Progenitor cell of endocrine pancreas (in vitro differentiated cells): ENCODE measurements at places on chromosomes 11 and 22.

DNA sequence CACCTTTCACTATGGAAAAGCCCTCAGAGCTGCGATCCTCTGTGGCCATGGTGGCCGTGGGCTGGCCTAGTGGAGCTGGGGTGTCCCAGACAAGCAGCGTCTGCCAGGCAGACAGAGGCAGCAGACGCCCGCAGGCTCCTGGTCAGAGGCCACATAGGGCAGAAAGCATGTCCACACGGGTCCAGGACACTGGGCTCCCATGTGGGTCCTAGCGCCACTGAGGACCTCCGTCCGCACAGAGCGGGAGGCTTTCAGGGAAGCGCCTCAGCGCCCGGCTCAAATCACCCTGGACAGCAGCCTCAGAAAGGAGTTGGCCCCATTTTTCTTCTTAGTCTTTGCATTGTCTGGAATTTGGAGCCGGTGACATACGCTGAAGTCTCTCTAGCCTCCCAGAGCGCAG, 389.7 kb downstream of the BRD1 start:
- DNase-seq = no peak

GRCh38 chr11:72544589-72544988, 110.3 kb upstream of the CLPB start:
- DNase-seq = no peak

- no peak for DNase-seq
Observed at GRCh38 chr11:14331476-14332136, 27.4 kb downstream of the RRAS2 start.

- no peak for DNase-seq
Observed at GRCh38 chr22:17999851-18000250, 24.5 kb downstream of the MICAL3 start.

DNA sequence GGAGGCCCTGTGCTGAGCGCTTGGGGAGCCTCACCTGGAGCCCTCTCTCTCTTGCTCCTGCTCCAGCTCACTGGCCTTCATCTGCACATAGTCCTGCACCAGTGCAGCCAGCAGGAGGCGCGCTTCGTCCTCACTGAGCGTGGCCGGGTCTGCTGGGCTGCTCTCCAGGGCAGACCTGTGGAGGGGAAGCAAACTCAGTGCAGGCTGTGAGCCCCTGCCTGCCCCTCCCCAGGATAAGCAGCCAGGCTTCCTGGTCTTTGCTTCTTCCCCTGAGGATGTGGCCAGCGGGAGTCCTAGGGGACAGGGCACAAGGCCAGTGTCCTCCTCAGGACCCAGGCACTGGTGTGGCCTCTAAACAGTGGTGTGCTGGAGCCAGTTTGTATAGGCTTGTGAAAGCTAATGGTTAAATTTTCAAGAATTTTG, 2.2 kb downstream of the CALCA start:
- DNase-seq = peak; percentile 77

DNA sequence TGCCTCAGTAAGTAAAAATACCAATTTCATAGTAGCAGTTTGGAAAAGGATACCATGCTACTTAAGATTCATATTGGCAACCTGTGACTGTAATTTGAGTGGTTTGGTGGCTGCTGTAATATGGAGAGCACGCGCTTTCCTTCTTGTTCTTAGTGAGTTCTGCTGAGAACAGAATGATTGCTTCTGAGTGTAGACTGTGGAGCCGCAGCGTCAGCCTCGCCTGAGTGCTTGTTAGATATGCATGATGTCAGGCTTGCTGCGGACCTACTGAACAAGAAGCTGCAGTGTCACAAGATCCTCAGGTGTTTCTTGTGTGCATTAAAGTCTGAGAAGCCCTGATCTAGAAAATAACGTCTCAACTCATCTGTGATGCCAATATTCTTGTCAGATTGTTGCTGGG, 143.2 kb downstream of the ARHGAP42 start:
- no peak for DNase-seq

GRCh38 chr22:34879001-34879400, 187.0 kb upstream of the ISX start:
- no peak for DNase-seq

- no peak for DNase-seq
Observed at GRCh38 chr11:35363854-35364780, 55.2 kb downstream of the SLC1A2 start.

DNA sequence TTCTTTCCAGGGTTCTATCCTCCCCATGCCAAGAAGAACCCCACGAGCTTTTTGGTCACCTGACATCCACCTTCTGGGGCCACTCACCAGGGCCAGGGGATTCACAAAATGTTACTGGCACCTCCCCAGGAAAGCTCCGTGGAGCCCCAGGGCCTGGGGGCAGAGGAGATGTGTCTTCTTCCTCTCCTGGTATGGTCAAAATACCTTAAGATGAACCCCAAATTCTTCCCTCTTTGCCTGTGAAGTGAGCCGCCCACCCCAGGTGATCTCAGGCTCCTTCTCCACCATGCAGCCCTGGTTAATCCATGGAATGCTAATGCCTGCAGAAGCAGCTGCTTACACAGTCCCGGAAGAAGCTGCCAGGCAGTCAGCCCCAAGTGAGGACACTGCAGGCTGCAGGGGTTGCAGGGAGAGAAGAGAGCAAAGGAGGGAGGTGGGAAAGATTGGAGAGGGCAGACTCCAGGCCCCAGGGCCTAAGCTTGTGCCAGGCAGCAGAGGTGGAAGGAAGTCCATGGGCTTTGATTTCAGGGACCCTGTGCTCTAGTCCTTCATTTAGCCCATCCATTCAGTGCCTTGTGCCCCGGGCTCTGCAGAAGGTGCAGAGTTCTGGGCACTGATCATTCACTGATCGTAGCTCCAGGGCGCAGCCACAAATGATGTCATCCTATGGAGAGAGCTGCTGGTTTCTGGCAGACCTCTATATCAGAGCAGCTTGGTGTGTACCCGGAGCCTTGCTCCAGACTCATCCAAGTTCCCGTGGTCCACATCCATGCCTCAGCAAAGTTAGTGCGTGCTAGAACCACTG, 127.9 kb upstream of the NECTIN1 start:
- DNase-seq = no peak

DNA sequence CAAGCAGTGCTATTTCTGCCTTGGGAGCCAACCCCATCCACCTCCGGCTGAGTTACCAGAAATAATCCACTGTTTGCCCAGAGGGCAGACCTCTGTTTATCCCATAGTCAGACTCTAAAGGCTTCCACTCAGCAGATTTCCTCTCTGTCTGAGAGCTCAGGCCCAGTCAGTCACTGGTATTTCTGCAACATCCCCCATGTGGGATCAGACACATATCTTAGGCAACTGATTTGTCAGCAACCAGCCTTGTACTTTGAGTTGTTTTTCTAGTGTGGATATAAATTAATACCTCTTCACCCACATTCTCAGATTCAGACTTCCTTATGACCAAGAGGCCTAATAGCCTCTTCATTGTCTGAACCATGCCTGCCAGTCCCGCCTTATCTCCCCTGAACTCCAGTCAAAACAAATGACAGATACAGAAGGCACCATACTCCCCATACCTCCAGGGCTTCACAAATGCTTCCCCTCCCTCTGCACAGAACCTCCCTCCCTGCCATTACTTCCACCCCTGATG, 193.6 kb downstream of the FAM76B start:
- DNase-seq = no peak

GRCh38 chr22:47609653-47610052, 847.2 kb downstream of the TBC1D22A start:
- DNase-seq = no peak

- DNase-seq = no peak
Observed at GRCh38 chr22:29799217-29799680, 32.1 kb downstream of the UQCR10 start.

DNA sequence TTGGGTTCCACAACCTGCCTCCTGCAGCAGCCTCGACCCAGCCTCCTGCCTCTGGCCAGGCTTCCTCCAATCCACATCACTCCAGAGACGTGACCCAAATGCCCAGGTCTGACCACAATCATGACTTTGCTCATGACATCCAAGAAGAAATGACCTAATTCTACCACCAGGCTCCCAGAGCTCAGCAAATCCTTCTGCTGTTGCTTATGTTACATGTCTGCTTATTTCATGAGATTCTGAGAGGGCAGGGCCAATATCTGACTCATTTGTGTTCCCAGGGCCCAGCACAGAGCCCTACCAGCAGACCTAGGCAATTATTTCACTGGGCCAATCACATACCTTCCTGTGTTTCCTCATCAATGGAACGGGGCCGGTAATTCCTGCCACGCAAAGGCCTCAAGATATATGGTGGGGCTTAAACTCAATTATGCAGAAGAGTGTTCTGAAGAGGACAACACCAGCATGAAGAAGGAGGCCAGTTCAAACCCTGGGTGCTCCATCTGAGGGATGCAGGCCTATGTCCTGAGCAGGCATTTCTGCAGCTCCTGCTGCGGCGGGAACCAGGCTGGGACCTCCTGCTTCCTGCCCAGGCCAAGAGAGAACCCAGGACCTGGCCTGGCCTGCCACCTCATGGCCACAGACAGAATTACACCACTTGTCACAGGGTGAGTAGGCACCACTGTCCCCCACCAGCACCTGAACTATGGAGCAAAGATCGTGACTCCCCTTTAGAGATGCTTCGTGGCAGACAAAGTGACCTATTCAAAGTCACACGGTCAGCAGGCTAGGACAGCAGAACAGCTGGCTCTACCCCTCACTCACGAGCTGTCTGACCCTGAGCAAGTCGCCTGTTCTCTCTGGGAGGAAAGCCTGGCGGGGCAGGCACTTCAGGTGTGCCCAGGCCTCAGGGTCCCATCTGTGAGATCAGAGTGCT, 5.9 kb downstream of the CENPM start:
- peak; percentile 76 for DNase-seq

- no peak for DNase-seq
Observed at GRCh38 chr11:70631624-70632047, 233.3 kb downstream of the CTTN start.

DNA sequence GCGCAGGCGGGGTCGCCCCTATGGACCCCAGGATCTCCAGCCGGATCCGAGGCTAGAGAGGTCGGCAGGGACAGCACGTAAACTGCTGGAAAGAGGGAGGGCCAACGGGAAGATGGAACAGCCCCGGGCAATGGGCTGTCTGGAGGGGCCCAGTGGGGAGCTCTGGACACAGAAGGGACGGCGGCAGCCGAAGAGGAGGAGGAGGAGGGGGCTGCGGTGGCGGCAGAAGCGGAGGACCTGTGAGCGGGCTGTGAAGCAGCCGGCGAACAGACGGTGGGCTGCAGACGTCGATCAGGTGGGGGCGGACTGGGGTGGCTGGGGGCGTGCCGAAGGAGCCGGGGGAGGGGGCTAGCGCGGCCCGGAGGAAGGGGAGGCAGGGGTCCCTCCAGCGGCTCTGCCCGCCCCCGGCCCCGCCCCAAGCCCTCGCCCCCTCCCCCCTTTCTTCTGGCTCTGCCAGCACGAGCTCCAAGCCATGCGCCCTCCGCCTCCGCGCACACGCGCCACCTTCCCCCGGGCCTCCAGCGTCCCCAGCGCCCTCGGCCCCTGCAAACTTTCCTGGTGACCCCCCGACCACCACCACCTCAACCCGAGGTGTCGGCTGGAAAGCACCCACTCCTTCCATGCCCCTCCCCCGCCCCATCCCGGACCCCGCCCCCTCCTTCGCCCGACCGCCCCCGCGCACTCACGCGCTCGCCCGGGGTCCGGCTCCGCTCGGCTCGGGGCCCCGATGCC, 432 bp downstream of the TNKS1BP1 start:
- peak; percentile 55 for DNase-seq
